PC-3 (cell line): ENCODE measurements at places on chromosomes 16 and 17. TPM values are rescaled to one million over a fixed set of nuclear protein-coding genes. Genes with fewer than 3 reads are reported as not detected.

The FBXW10 gene
- total RNA-seq: 0.15 TPM in 1 of 2 replicates, not detected in the other

The CFAP97D1 gene
- 0.12 and 0.29 TPM in 2 replicates for total RNA-seq

The C17orf50 gene
- total RNA-seq: not detected in 2 replicates

- DNase-seq: no peak
These were observed 1.8 kb downstream of the NKD1 start for GRCh38 chr16:50550035-50550434.

DNA sequence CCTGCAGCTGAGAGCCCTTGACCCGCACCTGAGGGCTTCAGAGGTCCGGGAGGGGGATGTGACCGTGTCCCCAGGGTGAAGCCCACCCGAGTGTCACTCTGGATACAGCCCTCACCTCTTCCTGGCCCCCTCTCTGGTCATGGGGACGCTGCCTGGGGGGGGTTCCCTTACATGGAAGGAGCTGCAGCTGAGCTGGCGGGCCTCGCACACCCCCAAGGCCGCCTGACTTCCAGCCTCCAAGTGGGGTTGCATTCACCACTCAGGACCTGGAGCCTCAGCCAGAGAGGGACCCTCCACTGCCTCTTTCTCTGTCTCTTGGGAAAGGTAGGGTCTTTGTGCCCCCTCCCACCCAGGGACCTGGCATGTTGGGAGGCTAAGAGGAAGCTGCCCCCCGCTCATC lies 284.6 kb downstream of the SEC14L1 start:
- no peak for DNase-seq

DNA sequence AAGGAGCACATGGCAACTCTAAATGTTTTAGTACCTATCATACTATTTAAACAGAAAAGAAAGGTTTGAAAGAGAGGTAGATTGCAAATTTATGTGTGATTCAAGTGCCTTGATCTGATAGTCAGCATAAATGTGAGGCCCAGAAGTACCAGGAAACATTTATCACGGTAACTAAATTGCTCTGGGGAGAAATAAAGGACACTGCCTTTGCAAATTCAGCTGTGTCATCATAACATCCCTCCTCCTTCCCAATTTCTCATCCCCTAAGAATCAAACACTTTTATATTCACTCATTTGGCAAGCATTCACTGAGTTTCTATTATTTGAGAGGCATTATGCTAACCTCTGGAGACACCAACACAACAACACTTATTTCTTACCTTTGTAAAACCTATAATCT lies 563.4 kb upstream of the CA10 start:
- DNase-seq: no peak

- DNase-seq: no peak
These were observed 252.9 kb upstream of the RPL38 start for GRCh38 chr17:73950593-73950914.

GRCh38 chr17:31544186-31544585 lies 152.7 kb downstream of the RAB11FIP4 start:
- no peak for DNase-seq

- peak; percentile 19 for DNase-seq
These were observed 4.1 kb downstream of the KRABD2 start for GRCh38 chr17:8372422-8372821.

- DNase-seq: no peak
These were observed 11.6 kb downstream of the CDK5R1 start for GRCh38 chr17:32498391-32498790.

DNA sequence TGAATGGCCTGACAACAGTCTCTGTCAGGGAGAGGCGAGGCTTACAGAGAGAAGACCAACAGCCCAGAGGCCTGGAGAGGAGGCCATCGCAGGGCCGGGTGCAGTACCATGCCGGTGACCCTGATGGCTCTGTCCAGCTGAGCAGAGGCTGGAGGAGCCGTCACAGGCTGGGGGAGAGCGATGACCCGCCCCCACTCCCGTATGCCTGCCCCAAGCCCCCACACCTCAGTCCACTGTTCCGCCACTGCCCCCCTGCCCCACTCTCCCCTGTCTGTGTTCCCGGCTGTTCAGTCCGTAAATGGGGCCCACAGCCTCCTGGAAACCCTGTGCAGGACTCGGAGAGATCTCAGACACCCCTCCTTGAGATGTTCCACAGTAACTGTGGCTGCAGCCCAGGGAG lies 12.8 kb upstream of the FAM83G start:
- DNase-seq: no peak
